Upper lobe of right lung (tissue), 1 donor: ENCODE measurements at places on chromosomes 2 and 18.

- DNase-seq: no peak
These were observed 166.1 kb upstream of the ZNF521 start for GRCh38 chr18:25517881-25518715.

- DNase-seq: no peak
These were observed 1.0 kb upstream of the ANKRD62 start for GRCh38 chr18:12092398-12093229.

- DNase-seq: no peak
These were observed 32.5 kb upstream of the WIPF1 start for GRCh38 chr2:174630107-174630506.

- no peak for DNase-seq
These were observed 162.2 kb upstream of the MEIS1 start for GRCh38 chr2:66272751-66273150.

- no peak for DNase-seq
These were observed 191.5 kb downstream of the RAD51AP2 start for GRCh38 chr2:17326717-17327116.

DNA sequence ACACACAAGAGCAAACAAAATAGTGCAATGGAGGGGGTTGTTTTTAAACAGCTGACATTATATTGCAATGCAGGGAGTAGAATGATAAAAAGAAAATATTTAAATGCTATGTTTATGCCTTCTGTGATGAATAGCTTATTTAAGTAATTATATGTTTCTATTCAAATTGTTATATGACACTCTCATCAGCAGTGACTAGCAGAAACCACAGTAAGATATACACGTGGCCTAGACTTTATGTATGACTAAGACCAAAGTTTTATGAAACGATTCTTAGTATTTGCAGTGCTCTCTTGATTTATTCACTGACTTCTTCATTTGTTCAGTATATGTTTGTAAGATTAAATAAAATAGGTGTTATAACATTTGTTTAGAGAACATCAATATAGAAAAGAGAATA lies 26.1 kb upstream of the C1D start:
- DNase-seq: no peak

GRCh38 chr2:26477126-26477910 lies 606 bp downstream of the OTOF start:
- DNase-seq: no peak

DNA sequence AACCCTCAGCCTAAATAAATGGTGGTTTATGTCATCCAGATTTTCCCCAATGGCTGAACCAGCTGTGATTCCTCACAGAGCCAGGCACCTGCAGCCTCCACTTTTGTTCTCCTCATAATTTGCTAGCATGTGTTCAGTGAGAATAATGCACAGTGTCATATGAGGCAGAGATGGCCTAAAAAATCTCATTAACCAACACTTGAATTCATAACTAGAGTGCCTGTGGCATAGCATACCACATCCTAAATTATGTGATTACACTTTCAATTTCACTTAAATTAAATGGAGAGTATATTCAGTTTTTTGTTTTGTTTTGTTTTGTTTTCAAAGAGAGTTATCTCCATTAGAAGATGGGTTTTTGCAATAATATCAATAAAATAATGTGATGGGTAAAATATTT lies 488.0 kb downstream of the CBLN2 start:
- DNase-seq: no peak

GRCh38 chr2:15881676-15882075 lies 58.7 kb upstream of the MYCN start:
- no peak for DNase-seq

DNA sequence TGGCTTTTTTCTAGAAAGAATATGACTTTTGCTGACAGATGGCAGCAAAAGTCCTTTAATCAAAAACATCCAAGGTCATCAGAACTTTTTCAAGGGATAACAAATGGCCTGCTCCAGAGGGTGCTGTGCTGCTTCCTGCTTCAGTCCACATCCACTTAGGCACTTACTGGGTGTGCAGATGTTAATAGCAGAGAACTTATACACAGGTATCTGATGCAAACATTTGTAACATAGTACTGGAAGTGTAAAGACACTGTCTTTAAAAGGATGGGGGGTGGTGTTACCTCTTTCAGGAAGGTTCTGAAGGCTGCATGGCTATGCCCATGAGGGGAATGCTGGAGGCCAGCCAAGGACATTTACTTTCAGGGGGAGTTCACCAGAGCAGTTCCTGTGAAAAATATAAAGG lies 5.5 kb downstream of the HOXD8 start:
- no peak for DNase-seq

GRCh38 chr2:122096761-122097160 lies 341.3 kb downstream of the TSN start:
- no peak for DNase-seq

DNA sequence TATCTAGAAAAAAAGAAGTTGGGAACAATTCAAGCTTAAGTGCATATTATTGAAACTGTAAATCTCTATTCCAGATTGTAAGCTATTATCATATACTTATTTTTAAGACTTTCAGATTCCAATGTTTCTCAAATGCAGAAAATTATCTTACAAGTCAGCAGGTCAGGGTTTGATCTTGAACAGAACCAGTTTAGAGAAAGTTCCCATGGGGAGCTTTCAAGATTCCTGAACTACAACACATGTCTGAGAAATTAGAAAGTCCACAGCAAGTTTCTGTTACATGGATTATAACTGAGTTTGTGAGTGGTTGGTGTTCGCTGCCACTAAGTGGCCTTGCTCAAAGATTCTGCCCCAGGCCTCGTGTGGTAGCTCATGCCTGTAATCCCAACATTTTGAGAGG lies 31.6 kb upstream of the SP3 start:
- DNase-seq: no peak

DNA sequence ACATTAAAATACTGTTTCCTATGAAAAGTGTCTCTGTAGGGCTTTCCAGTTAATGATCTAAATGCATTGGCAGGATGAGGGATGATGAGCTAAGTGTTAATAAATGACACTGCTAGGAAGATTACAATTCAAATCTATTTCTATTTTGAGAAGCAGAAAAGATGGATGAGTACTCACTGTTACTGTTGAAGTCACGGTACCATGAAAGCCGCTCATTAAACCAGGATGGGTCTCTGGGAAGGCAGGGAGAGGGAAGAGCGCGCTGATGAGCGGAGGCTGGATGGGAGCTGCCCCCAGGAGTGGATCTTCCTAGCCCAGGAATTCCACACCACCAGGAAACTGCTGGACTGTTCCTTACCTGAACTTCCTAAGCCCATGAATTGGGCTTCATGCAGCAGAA lies 27.1 kb upstream of the TXNDC2 start:
- no peak for DNase-seq

DNA sequence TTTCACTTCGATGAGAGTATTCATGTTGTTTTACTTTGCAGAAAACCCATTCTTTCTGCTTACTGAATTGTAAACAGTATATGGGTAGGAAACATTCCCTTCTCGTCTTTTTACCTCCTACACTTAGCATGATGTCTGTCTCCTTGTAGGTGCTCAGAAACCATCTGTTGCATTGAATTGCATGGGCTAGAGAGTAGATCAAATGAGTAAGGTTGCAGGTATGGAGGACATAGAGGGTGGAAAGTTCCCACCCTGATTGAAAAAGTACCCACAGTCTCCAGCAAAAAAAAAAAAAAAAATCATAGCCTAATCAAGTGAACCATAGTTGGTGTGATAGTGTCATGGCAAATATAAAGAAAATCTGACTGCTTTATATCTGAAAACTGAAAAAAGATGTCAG lies 1.7 kb downstream of the CYTIP start:
- DNase-seq: no peak

DNA sequence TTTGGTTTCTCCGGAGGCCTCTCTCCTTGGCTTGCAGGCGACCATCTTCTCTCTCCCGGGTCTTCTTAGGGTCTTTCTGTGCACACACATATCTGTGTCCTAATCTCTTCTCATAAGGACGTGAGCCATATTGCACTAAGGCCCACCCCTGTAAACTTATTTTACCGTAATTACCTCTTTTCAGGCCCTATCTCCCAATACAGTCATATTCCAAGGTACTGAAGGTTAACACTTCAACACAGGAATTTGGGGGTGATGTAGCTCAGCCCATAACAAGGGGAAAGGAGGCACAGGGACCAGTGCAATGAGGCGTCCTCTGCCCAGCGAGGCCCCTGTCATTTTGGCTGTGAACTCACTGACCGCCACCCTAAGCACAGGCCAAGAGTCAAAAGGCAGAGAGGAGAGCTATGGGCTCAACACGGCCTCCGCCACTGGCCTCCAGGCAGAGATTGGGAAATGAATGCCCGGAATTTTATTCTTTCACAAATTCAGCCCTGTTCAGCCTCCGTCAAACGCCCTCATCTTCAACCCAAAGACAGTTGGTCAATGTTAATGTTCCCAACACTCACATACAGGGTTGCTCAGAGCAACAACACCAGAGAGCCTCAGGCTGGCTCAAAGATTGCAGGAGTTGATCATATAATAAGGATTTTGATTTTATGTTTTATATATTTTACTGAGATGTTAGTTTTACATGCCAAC lies 15.9 kb upstream of the NMUR1 start:
- DNase-seq: no peak

- no peak for DNase-seq
These were observed 178.7 kb downstream of the EN1 start for GRCh38 chr2:118668431-118669424.

- no peak for DNase-seq
These were observed 56.3 kb upstream of the ZDBF2 start for GRCh38 chr2:206218156-206218555.
